ENCODE measurements at places on chromosomes 5 and 9.

DNA sequence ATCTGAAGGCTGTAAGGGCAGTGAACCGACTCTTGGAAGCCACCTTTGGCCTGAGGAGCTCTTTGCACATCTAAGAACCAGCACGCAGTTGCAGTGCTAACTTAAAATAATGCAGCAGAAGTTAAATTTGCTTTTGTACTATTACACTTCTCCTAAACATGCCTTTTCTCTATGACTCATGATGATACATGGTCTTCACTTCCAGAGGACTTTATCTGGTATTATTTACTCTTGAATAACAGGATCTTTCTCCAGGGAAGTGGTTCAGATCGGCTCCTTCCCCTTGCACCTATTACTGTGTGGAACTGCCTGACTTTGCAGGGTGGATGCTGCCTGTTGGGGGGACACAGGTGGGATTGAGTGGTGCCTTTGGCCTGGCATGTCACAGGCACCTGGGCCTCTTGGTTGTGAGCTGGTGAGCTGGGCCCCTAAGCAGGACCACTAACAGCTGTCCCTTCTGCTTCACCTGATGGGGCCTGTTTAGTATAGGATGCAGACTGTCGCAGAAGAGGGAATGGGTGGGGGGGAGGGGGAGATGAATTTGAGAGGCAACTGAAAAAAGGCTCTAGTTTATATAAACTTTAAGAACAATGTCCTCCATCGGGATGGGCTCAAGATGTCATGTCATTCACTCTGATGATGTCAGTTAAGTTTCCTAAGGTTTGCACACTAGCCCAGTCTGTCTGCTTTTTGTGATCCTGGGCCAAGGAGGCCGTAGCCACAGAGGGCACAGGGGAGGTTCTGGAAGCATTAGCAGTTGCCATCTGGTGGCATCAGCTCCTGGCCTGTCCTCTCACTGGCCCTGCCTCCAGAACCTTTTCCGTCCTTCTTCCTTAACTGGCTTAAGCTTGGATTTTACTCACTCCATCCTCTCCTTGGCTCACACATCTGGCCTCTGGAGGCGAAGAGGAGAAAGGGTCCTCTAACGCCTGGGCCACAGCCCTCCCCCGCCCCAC lies 33.9 kb upstream of the GABBR2 start:
- DNase-seq: no peak

GRCh38 chr5:5798462-5798861 lies 376.0 kb downstream of the ICE1 start:
- no peak for DNase-seq

DNA sequence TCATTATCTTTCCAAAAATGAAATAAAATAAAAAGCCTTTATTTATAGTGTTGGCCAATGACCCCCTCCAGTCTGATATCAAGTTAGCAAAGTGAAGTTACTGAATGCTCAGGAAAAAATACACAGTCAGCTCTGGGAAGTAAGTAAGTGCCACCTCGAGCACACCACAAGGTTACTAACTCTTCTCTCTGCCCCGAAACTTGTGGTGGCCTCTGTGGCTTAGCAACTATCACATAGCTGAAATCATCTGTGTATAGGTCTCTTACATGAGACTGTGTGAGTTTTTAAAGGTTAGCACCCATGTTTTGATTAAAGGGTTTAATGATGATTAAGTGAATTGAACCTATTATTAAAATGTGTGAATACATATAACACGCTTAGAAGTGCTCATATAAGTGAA lies 161.4 kb upstream of the KLF4 start:
- no peak for DNase-seq

- no peak for DNase-seq
Observed at GRCh38 chr5:157926977-157927376, 68.0 kb upstream of the CLINT1 start.

GRCh38 chr5:41817625-41818301 lies 52.5 kb downstream of the OXCT1 start:
- DNase-seq: no peak

GRCh38 chr5:152376886-152377285 lies 28.2 kb downstream of the NMUR2 start:
- DNase-seq: no peak

- DNase-seq: no peak
Observed at GRCh38 chr9:85863875-85864274, 77.1 kb upstream of the NAA35 start.

- DNase-seq: no peak
Observed at GRCh38 chr5:160525471-160526261, 104.0 kb downstream of the PTTG1 start.

- DNase-seq: no peak
Observed at GRCh38 chr5:133471699-133472098, 140.6 kb downstream of the FSTL4 start.

DNA sequence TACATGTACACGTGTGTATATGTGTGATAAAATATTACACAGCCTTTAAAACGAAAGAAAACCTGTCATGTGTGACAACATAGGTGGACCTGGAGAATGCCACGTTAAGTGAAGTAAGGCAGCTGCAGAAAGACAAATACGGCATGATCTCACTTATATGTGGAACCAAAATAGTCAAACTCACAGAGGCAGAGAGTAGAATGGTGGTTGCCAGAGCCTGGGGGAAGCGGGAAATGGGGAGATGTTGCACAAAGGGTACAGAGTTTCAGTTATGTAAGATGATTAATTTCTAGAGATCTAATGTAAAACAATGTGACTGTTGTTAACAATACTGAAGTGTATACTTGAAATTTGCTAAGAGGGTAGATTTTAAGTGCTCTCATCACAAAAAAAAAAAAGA lies 34.8 kb downstream of the ADAMTS12 start:
- no peak for DNase-seq

DNA sequence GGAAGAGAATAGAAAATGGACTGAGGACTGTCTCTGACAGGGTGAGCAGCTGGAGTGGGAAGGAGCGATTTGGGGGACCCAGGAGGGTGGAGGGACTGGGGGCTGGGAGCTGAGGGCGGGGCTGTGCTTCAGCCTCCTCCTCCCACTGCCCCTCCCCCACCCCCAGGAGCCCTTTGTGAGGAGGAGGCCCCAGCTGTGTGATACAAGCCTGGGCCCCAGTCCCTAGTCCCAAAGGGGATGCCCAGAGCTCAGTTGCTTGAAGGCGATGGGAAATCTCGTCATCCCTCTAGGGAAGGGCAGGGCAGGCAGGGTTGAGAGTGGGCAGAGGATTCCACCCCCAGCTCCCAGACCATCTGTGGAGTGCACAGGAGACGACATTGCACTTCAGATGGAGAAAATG lies at the start of gene SPATA31E1:
SPATA31E1 (plus strand) TSS at position 251 of the 400 bp plus-strand sequence; CDS start at position 266, 15 bp downstream.
- DNase-seq: no peak

- DNase-seq: no peak
Observed at GRCh38 chr5:150279330-150280020, 10.1 kb downstream of the CAMK2A start.

- peak; percentile 19 for DNase-seq
Observed at GRCh38 chr9:110821064-110821463, 152.5 kb downstream of the MUSK start.

DNA sequence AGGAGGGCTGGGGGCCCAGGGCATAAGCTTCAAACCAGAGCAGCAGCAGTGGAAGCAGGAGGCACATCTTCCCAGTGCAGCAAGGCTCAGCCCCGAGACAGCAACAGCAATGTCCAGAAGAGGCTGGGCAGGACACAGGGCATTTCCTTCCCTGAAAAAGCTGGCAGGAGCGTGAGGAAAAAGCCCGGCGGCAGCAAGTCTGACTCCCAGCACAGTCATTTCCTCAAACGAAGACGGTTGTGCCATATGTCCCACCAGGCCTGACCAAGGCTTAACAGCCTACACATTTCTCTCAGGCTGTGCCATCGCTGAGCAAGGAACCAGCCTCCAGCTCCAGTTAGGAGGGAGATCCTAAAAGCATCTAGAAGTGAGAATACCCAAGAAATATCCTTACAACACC lies 74.5 kb downstream of the APTX start:
- no peak for DNase-seq

DNA sequence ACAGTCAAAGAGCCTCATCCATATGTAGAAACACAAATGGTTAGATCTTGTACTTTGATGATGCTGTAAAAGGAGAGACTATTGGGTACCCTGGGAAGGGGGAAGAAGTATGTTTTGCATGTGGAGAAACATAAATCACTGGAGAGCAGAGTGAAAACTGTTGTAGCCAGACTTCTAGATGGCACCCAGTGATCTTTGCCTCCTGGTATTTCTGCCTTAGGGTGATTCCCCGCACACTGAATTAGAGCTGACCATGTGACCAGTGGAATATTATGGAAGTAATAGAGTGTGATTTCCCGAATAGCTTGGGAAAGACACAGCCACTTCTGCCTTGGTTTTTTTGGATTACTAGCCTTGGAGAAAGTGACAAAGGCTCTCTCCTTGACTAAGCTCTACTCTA lies 174.3 kb downstream of the LPAR1 start:
- no peak for DNase-seq

- DNase-seq: no peak
Observed at GRCh38 chr5:60649288-60649917, 50.6 kb downstream of the DEPDC1B start.

DNA sequence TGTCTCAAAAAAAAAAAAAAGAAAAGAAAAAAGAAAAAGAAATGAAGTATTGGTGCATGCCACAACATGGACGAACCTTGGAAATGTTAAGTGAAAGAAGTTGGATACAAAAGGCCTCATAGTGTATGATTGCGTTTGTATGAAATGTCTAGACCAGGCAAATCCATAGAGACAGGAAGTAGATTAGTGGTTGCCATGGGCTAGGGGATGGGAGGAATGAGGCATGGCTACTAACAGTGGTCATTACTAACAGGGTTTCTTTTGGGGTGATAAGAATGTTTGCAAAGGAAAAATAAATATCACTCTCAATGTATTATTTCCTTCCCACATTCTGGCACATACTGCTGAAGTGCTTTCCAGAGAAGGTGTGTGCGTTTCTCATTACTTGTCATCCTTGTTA lies 44.1 kb downstream of the UGCG start:
- DNase-seq: no peak

GRCh38 chr5:38403406-38403805 lies 145.0 kb downstream of the EGFLAM start:
- DNase-seq: no peak

DNA sequence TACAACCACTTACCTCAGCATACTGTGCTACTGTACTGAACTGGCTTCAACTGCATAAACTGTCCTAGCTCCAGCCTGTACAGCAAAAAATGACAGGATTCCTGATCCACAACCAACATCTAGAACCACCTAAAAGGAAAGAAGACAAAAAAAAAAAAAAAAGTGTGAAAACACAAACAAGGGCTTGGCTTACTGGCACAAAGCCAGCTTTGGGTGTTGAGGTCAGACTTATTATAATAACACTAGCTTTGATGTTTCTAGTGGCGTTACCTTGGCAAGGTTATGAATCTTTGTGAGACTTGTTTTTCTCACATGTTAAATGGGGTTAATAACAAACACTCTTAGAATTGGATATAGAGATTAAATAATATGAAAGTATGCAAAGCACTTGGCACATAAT lies 148.5 kb upstream of the PUM3 start:
- DNase-seq: no peak

DNA sequence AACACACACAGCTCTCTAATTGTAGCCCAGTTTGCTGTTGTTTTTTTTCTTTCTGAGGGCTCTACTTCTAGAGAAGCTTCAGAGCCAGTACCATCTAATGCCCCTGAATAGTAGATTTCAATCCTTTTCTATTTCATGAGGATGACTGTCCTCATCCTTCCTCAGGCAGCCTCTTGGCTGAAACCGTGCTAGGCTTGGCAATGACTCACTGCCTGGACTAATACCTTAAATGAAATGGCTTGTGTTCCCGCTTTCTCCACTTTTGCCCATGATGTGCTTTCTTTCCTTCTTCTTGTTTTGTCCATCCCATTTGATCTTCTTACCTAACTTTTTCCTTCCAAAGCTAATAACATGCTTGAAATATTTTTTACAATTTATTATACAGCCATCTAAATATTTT lies 80.1 kb downstream of the ITGA1 start:
- DNase-seq: no peak

DNA sequence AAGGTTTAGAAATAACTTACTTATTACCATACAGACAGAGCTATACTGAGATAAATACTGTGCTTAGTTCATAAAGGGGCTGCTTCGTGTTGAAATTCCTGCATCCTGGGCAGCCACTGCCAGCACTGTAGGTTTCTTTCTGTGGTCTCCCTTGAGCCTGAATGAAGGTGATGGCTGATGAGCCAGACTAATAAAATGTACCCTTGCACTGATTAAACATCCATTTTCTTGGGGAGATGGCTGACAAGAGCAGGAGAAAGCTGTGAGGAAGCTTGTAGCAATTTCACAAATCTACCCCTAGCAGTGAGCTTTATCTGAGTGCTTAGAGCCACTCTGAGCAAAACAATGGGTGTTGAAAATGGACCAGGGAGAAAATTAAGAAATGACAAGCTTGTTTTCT lies 23.3 kb upstream of the ZSWIM6 start:
- no peak for DNase-seq

- no peak for DNase-seq
Observed at GRCh38 chr9:71891557-71892189, 19.3 kb downstream of the ABHD17B start.

DNA sequence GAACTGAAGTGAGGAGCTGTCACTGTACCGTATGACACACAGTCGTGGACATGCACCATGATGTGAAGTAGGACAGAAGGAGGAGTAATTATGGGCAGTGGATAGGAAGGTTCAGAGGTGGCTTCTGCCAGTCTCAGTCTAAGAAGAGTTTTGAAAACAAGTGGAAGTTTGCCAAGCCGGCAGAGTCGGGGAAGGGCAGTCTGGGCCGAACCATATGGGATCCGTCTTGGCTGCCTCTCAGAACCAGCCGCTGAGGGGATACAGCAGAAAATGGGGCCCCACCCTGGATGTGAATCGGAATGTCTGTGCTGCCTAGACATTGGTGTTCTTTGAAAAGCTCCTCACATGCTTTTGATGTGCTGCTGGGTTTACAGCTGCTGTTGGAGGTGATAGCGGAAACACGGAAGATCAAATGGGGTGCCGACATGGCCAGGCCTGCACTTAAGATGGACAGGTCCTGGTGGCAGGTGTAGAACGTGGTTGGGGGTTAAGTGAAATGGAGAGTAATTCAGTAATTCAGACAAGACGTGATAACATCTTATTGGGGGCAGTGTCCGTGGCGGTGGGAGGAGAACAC lies 11.2 kb downstream of the SNX18 start:
- no peak for DNase-seq

GRCh38 chr5:175712681-175713085 lies 54.8 kb downstream of the HRH2 start:
- no peak for DNase-seq

GRCh38 chr9:17535176-17535575 lies 43.7 kb upstream of the SH3GL2 start:
- no peak for DNase-seq

- DNase-seq: no peak
Observed at GRCh38 chr5:179839328-179840256, 18.9 kb downstream of the SQSTM1 start.

DNA sequence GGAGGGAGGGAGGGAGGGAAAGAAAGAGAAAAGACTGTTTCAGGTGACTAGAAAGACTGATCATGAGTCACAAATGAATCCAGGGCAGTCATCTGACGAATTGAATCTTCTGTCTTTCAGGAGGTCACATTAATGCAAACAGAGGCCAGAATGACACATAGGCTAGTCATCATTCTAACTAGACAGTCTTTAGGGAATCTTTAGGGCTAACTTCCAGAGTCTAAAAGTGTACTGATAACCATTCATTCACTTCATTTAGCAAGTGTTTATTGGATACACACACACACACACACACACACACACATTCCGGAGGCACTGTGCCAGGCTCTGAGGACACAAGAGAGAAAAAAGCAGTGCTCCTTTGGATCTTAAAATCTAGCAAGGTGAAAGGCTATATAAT lies 156.7 kb downstream of the EBF1 start:
- DNase-seq: no peak
